ENCODE measurements at places on chromosomes 3 and 15.

GRCh38 chr15:63446255-63446654 lies 58.1 kb upstream of the USP3 start:
- H3K4me3 ChIP-seq = no peak overlapping the region
- no peaks in the 10 kb centered on the region for H3K27me3 ChIP-seq
- H3K36me3 ChIP-seq = no peaks in the 10 kb centered on the region
- H3K4me1 ChIP-seq = peaks cover 6% of the 10 kb centered on the region
- DNase-seq = no peak

- peak overlapping the region; percentile 81 for H3K27ac ChIP-seq
- DNase-seq = no peak
- no peaks in the 10 kb centered on the region for H3K36me3 ChIP-seq
- peaks cover 28% of the 10 kb centered on the region for H3K4me1 ChIP-seq
These were observed 43.5 kb upstream of the RNU6-1 start for GRCh38 chr15:67883234-67883773.

GRCh38 chr15:71042356-71042922 lies 72.8 kb upstream of the THSD4 start:
- H3K4me1 ChIP-seq = no peaks in the 10 kb centered on the region
- peaks cover 5% of the 10 kb centered on the region for H3K36me3 ChIP-seq
- no peak for DNase-seq
- no peak overlapping the region for H3K27ac ChIP-seq
- H3K27me3 ChIP-seq = no peaks in the 10 kb centered on the region
- H3K4me3 ChIP-seq = no peak overlapping the region

- H3K4me3 ChIP-seq = no peak overlapping the region
- no peaks in the 10 kb centered on the region for H3K36me3 ChIP-seq
- H3K27ac ChIP-seq = no peak overlapping the region
- no peaks in the 10 kb centered on the region for H3K4me1 ChIP-seq
- no peaks in the 10 kb centered on the region for H3K27me3 ChIP-seq
These were observed 224.3 kb upstream of the RASGRP1 start for GRCh38 chr15:38788918-38789317.

DNA sequence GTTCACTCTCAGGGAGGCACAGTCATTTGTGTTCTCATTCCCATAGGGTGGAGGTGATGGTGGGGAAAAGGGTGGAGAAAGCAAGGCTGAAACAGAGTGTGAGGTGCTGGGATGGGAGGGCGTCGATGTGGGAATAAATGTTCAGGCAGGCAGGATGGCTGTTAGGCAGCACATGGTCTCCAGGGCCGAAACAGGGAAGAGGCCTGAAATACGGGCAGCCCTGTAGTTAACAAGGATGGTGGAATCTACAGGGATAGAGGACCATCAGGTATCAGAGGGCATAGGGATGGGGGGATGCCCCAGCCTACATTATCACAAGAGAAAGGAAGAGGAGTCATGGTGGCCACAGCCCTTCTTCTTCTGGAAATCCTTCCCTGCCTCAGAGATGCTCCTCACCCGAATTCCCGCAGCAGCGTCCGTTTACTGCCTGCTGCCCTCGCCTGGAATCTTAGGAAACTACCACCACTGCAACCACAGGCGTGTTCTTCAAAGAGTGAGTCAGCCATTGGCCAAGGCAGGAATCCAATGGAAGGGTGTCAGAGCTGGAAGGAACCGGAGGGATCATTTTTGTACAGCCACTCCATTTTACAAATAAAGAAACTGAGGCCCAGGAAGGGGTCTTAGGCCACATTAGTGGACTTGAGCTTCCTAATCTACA lies 49.7 kb upstream of the POMGNT2 start:
- no peak overlapping the region for H3K4me3 ChIP-seq
- no peaks in the 10 kb centered on the region for H3K36me3 ChIP-seq
- H3K27ac ChIP-seq = no peak overlapping the region
- H3K4me1 ChIP-seq = peaks cover 12% of the 10 kb centered on the region
- H3K27me3 ChIP-seq = no peaks in the 10 kb centered on the region

DNA sequence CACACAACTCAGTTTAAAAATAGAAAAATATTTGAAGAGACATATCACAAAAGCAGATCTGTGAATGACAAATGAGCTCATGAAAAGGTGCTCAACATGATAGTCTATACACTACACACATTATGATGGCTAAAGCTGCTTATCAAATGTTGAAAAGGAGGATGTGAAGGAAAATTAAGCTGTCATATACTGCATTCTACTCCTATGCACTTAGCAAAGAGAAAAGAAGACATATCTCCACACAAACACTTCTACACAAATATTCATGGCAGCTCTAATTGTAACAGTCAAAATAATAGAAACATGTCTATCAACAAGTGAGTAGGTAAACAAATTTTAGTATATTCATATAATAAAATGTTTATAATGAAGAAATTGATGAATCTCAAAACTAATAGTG lies 540.5 kb downstream of the PLOD2 start:
- no peak overlapping the region for H3K27ac ChIP-seq
- no peaks in the 10 kb centered on the region for H3K36me3 ChIP-seq
- DNase-seq = no peak
- peaks cover 8% of the 10 kb centered on the region for H3K4me1 ChIP-seq

DNA sequence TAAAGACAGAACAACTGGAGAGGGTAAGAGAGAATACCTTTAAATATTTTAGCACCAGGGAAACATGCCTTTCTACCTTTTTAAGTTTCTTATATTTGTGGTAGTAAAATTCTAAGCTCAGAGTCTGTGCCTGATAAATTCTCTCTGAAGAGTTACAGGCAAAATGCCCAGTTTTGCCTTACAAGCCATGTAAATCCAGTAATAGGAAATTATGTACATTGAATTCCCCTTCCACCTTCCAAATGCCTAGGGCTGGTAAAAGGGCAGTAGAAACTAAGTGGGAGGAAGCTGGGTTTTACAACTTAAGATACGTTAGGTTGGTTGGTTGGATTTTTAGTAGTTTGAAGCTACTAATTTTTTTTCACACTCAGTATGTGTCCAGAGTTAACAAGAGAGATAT lies 43.1 kb upstream of the TP63 start:
- H3K27me3 ChIP-seq = no peaks in the 10 kb centered on the region
- no peaks in the 10 kb centered on the region for H3K4me1 ChIP-seq
- no peaks in the 10 kb centered on the region for H3K36me3 ChIP-seq
- DNase-seq = no peak

DNA sequence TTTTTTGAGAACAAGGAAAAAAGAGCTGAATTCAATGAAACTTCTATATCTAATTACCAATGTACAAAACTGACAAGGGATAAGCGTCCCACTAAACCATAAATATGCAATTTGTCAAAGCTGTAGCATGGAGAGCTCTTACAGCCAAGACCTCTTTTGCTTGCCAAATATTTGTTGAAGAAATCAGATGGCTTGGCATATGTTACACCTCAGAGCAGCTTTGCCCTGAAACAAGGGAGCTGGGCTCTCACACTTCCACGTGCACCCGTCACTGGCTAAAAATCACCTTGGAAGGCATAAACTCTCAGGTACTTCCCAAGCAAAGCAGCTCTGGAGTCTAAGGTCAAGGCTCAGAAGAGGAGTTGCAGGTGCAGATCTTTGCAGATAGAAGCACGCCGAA lies 324.7 kb upstream of the SLCO3A1 start:
- H3K27ac ChIP-seq = no peak overlapping the region
- H3K36me3 ChIP-seq = no peaks in the 10 kb centered on the region
- no peak overlapping the region for H3K4me3 ChIP-seq
- no peak for DNase-seq
- no peaks in the 10 kb centered on the region for H3K27me3 ChIP-seq

DNA sequence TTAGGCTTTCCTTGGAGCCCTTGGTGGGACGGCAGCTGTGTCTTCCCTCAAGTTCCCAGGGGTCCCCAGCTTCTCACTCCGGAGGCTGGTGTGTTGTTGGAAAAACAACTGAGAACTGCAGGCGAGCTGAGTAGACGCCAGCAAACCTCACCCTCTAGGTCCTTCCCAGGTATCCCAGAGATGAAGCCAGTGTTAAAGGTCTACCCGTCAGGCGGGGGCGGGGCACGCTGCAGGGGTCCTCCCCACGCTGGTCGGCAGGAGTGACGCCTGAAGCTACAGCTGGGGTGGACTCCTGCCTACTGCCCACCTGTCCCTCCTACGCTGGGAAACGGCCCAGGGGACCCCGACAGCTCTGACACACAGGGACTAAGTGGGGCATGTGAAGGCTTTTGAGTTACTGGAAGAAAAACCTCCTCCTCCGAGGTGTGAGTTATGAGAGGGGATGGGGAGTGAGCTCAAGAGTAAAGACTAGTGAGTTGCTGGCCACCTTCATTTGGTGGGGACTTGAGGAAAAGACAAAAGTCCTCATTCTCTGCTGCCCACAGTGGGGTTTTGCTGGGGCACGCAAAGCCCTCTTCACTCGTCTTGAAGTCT lies 32.2 kb upstream of the SNRPA1 start:
- no peak for DNase-seq
- H3K27me3 ChIP-seq = no peaks in the 10 kb centered on the region
- no peak overlapping the region for H3K27ac ChIP-seq
- H3K36me3 ChIP-seq = no peaks in the 10 kb centered on the region

- H3K27ac ChIP-seq = no peak overlapping the region
- no peak overlapping the region for H3K4me3 ChIP-seq
- H3K36me3 ChIP-seq = no peaks in the 10 kb centered on the region
- no peaks in the 10 kb centered on the region for H3K27me3 ChIP-seq
- H3K4me1 ChIP-seq = no peaks in the 10 kb centered on the region
These were observed 750.6 kb downstream of the AGBL1 start for GRCh38 chr15:86830304-86830703.

DNA sequence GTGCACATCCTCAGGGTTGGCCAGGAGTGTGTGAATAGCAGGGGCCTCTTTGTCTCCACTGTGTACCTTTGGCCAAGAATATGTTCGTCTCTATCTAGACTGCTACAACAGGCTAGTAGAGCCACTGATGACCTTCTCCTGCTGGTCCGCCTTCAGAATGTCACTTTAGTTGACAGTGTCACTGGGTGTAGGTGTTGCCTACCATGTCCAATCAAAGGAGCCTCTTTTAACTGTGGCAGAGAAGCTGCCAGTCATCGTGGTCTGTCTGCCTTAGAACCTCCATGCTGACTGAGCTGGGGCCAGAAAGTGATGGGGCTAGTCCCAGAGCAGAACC lies 40.1 kb downstream of the OXSR1 start:
- H3K36me3 ChIP-seq = peaks cover 6% of the 10 kb centered on the region
- H3K27ac ChIP-seq = no peak overlapping the region
- peaks cover 1% of the 10 kb centered on the region for H3K4me1 ChIP-seq
- H3K4me3 ChIP-seq = no peak overlapping the region
- H3K27me3 ChIP-seq = no peaks in the 10 kb centered on the region
- DNase-seq = no peak

DNA sequence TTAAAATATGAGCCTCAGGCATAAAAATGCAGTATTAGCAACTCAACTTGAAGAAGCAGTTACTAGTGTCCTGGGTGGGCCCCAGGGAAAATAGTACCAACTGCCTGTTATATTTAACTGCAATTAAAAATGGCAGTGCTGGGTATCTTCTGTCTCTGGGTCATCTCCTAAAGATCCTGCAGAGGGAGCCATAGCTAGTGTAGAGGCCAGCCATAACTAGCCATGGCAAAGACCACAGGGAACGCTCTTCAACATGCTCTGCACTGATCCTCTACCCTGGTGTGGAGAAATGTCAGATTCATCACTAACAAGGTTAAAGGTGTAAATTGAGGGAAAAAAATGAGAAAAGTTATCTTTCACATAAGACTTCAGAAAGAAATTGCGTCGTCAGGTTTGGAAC lies 181.3 kb downstream of the SNRPN start:
- no peaks in the 10 kb centered on the region for H3K4me1 ChIP-seq
- no peak overlapping the region for H3K4me3 ChIP-seq
- H3K36me3 ChIP-seq = no peaks in the 10 kb centered on the region
- no peak overlapping the region for H3K27ac ChIP-seq
- DNase-seq = no peak

DNA sequence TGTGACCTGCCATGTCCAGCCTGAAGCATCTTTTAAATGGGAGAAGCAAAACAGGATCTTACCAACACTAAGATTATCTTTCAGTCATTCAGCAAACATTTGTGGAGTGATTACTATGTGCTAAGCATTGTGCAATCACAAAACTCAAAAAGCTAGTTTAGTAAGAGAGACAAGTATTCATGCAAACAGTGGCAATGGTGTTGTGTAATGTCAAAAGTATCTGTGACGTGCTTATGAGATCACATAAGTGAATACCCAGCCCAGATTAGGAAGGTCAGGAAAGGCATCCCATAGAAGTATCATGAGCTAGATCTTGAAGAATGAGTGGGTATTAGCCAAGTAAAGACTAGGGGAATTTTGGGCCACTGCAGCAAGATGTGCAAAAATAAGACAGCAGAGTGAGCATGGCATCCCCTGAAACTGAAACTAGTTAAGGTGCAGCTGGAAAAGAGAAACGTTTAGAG lies 32.1 kb downstream of the SEC62 start:
- DNase-seq = no peak
- no peak overlapping the region for H3K27ac ChIP-seq
- no peaks in the 10 kb centered on the region for H3K27me3 ChIP-seq

DNA sequence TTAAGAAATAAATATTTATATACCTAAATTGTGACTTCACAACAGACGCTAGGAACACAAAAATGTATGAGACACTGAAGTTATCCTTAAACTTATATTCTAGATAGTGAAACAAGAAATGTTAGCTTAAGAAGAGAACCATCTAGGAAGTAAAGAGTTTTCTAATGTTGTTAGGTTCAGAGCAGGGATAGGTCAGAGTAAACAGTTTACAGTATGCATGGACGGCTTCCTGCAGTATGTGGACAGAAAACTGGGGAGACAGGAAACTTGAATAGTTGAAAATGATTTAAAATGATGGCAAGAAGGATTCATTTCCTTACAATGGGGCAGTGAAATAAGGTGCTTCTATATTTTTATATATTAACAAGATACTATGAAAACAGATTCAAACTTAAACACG lies 449.8 kb downstream of the MAGI1 start:
- H3K27me3 ChIP-seq = no peaks in the 10 kb centered on the region
- H3K27ac ChIP-seq = no peak overlapping the region
- DNase-seq = no peak
- H3K36me3 ChIP-seq = no peaks in the 10 kb centered on the region
- no peak overlapping the region for H3K4me3 ChIP-seq
- H3K4me1 ChIP-seq = no peaks in the 10 kb centered on the region

DNA sequence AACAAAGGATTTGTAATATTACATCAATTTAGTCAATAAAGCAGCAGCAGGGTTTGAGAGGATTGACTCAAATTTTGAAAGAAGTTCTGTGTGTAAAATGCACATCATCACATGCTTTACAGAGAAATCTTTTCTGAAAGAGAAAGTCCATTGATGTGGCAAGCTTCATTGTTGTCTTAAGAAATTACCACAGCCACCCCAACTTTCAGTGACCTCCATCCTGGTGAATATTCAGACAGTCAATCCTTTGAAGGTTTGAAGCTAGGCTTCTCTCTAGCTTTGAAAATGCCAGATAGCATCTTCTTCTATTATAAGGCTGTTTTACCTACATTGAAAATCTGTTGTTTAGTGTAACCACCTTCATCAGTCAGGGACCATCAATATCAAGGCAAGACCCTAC lies 51.8 kb upstream of the SETMAR start:
- H3K36me3 ChIP-seq = no peaks in the 10 kb centered on the region
- no peaks in the 10 kb centered on the region for H3K27me3 ChIP-seq
- H3K4me1 ChIP-seq = no peaks in the 10 kb centered on the region
- H3K27ac ChIP-seq = no peak overlapping the region
- no peak overlapping the region for H3K4me3 ChIP-seq

- no peak for DNase-seq
- no peak overlapping the region for H3K27ac ChIP-seq
- no peak overlapping the region for H3K4me3 ChIP-seq
- peaks cover 18% of the 10 kb centered on the region for H3K4me1 ChIP-seq
- no peaks in the 10 kb centered on the region for H3K36me3 ChIP-seq
These were observed 31.0 kb downstream of the P3H2 start for GRCh38 chr3:190089711-190090110.
